ENCODE measurements at places on chromosomes 1 and 21. TPM values are rescaled to one million over a fixed set of nuclear protein-coding genes. Genes with fewer than 3 reads are reported as not detected.

DNA sequence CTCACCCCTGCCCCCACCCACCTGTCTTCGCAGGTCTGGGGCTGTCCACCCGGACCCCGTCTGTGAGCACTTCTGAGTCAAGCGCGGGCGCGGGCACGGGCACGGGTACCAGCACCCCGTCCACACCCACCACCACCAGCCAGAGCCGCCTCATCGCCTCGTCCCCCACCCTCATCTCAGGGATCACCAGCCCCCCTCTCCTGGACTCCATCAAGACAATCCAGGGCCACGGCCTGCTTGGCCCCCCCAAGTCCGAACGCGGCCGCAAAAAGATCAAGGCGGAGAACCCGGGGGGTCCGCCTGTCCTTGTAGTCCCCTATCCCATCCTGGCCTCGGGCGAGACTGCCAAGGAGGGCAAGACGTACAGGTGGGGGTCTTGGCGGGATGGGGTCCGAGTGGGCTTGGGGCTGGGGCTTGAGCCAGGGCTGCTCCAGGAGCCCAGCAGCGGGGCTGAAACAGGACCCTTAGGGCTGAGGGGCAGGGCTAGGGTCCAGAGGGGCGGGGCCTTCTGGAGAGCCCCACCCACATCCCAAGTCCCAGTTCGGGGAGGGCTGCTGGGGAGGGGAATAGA, 23.9 kb downstream of the ZNF362 start:
- H3K4me3 ChIP-seq = no peak overlapping the region
- DNase-seq = no peak
- peaks cover 3% of the 10 kb centered on the region for H3K36me3 ChIP-seq

Gene TOMM20
- total RNA-seq = 88.7 TPM

DNA sequence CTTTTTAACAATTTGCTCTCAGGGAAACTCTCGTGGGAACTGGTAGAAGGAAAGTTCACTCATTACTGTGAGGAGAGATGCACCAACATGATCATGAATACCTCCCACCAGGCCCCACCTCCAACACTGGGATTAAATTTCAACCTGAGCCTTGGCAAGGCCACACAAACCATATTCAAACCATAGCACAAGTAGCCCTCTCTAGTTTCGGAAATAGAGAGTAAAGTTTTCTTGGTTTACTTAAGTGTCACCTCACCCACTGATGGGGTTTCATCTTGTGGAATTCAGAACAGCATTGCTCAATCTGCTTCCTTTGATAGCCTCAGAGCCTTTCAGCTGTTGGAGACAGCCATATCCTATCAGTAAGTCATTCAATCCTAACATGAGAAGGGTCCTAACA, 25.5 kb upstream of the CCSAP start:
- H3K36me3 ChIP-seq = no peaks in the 10 kb centered on the region
- no peaks in the 10 kb centered on the region for H3K27me3 ChIP-seq
- H3K4me3 ChIP-seq = no peak overlapping the region
- H3K27ac ChIP-seq = no peak overlapping the region

- H3K27ac ChIP-seq = no peak overlapping the region
- DNase-seq = no peak
- H3K4me3 ChIP-seq = no peak overlapping the region
Measured at GRCh38 chr1:208010487-208011071, 99.7 kb upstream of the CD34 start.

- peaks cover 4% of the 10 kb centered on the region for H3K4me1 ChIP-seq
- no peak overlapping the region for H3K27ac ChIP-seq
- H3K4me3 ChIP-seq = no peak overlapping the region
- no peaks in the 10 kb centered on the region for H3K27me3 ChIP-seq
Measured at GRCh38 chr1:164739189-164739588, 180.2 kb downstream of the PBX1 start.

- no peak overlapping the region for H3K27ac ChIP-seq
- no peak overlapping the region for H3K4me3 ChIP-seq
- H3K36me3 ChIP-seq = no peaks in the 10 kb centered on the region
- no peak for DNase-seq
Measured at GRCh38 chr1:187854457-187854856, 1025.7 kb downstream of the PLA2G4A start.

- no peaks in the 10 kb centered on the region for H3K27me3 ChIP-seq
- no peak overlapping the region for H3K27ac ChIP-seq
- H3K36me3 ChIP-seq = no peaks in the 10 kb centered on the region
- H3K4me3 ChIP-seq = no peak overlapping the region
- no peaks in the 10 kb centered on the region for H3K4me1 ChIP-seq
Measured at GRCh38 chr1:248599396-248599795, 1.9 kb upstream of the OR2T10 start.

DNA sequence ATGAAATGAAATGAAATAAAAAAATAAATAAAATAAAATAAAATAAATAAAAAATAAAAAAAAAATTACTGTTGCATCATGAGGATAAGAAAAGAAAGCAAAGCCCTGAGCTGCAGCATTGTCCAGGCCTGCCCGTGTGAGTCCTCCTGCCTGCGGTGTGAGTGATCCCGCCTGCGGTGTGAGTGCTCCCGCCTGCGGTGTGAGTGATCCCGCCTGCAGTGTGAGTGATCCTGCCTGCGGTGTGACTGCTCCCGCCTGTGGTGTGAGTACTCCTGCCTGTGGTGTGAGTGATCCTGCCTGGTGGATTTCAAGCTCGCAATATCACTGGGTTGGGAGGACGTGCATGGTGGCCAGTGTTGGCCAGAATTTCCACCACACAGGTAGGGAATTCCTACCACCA, 22.4 kb upstream of the PTTG1IP start:
- no peaks in the 10 kb centered on the region for H3K4me1 ChIP-seq
- no peak for DNase-seq
- no peaks in the 10 kb centered on the region for H3K36me3 ChIP-seq
- H3K4me3 ChIP-seq = no peak overlapping the region

Gene KRTAP15-1
- not detected for total RNA-seq

Gene TRIM17
- total RNA-seq = 3.3 TPM

GRCh38 chr1:5664906-5665875, 327.0 kb downstream of the NPHP4 start:
- no peaks in the 10 kb centered on the region for H3K27me3 ChIP-seq
- no peak overlapping the region for H3K4me3 ChIP-seq
- H3K36me3 ChIP-seq = no peaks in the 10 kb centered on the region
- no peak for DNase-seq
- no peak overlapping the region for H3K27ac ChIP-seq

Gene KIF17
- total RNA-seq = 9.6 TPM

DNA sequence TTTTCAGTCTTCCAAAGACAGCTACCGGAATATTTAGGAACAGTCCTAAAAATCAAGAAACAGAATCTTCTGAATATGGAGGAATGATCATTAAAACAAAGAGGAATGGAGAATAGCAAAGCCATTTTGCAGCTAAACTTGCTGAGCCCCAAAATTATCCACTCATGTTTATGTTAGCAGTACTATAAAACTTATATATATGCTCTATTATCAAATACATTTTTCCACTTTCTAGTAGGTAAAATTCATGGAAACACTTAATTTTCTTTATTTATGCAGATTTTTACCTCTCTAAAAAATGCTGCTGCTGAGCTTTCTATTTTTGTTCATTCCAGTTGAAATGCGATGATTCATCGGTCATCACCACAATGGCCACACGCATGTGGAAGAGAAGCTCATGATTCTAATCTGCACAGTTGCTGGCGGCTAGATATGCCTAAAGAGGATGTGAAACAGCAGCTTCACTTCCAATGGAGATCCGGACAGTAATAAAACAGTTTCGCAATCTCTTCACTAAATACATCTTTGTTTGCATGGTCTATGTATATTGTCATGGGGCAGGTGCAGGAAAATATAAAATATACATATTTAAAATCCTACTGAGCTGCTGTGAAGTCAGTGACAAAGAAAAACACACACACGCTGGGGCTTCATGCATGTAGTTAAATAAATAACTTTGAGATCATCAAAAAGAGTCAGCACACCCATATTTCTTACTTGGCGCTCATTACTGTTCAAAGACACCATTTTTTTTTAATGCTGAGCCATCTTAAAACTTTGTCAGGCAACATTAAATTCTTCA, 292.2 kb downstream of the SMYD3 start:
- H3K4me3 ChIP-seq = no peak overlapping the region
- H3K27ac ChIP-seq = no peak overlapping the region
- no peaks in the 10 kb centered on the region for H3K36me3 ChIP-seq
- peak; percentile 67 for DNase-seq
- H3K4me1 ChIP-seq = no peaks in the 10 kb centered on the region

- H3K27ac ChIP-seq = no peak overlapping the region
- DNase-seq = no peak
- H3K27me3 ChIP-seq = no peaks in the 10 kb centered on the region
- H3K4me1 ChIP-seq = no peaks in the 10 kb centered on the region
- H3K36me3 ChIP-seq = no peaks in the 10 kb centered on the region
Measured at GRCh38 chr1:78667939-78668338, 18.3 kb downstream of the IFI44 start.

DNA sequence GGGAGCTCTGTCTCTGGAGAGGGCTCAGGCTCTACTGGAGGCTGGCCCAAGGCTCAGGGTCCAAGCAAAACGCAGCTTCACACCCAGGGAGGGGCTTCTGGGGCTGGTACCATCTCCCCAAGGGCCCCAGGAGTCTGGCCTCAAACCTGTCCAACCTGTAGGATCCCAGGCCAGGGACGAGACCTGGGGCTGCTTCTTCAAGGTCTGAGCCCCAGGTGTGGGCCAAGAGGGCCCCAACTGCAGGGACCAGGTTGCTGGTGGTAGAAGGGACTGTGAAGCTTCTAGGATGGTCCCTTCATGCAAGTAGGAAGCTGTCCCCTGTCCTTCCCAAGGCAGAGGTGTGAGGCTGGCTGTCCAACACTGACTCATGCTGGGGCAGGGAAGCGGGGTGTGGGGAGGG, 7.8 kb upstream of the MMEL1 start:
- no peaks in the 10 kb centered on the region for H3K27me3 ChIP-seq
- H3K36me3 ChIP-seq = no peaks in the 10 kb centered on the region
- no peak for DNase-seq
- no peaks in the 10 kb centered on the region for H3K4me1 ChIP-seq
- H3K27ac ChIP-seq = no peak overlapping the region
- no peak overlapping the region for H3K4me3 ChIP-seq

DNA sequence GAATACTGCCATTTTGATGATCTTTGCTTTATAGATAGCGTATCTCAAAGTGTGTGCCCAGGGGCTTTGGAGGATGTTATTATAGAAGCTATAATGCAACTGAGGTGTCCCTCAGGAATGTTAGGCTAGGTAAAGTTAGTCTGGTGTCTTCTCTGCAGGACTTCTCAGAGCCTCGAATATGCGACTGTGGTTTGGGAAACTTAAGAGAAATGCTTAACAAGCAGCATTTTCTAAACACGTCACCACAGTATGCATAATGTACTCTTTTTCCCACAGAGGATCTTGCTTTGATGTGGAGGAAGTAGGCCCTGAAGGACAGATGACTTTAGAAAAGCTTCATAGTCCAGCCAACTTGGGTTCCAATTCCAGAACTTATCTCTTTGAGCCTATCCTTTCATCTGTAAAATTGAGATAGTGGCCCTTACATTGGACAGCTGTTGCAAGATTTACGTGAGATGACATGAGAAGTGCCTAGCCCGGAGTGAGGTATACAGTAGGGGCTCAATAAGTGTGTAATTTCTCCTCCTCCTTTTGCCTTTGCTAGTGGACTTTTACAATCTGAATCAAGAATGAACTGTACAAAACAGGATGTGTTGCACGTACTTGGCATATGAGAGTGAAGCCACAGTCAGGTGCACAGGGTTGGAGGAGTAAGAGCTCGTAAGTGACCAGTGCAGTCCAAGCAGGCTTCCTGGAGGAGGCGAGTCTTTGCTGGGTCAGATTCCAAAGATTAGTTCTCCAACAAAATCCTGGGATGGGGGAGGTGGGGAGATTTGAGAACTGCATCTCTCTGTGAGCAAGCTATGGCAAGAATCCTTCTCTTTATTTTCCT, 29.7 kb upstream of the TRABD2B start:
- DNase-seq = no peak

- DNase-seq = no peak
- no peaks in the 10 kb centered on the region for H3K27me3 ChIP-seq
- peaks cover 11% of the 10 kb centered on the region for H3K36me3 ChIP-seq
- H3K27ac ChIP-seq = no peak overlapping the region
- H3K4me1 ChIP-seq = peaks cover 12% of the 10 kb centered on the region
Measured at GRCh38 chr1:204414016-204414415, 2.4 kb upstream of the PPP1R15B start.

GRCh38 chr21:25513810-25514209, 93.5 kb downstream of the MRPL39 start:
- H3K27me3 ChIP-seq = no peaks in the 10 kb centered on the region
- no peak overlapping the region for H3K4me3 ChIP-seq
- DNase-seq = no peak
- H3K36me3 ChIP-seq = no peaks in the 10 kb centered on the region

DNA sequence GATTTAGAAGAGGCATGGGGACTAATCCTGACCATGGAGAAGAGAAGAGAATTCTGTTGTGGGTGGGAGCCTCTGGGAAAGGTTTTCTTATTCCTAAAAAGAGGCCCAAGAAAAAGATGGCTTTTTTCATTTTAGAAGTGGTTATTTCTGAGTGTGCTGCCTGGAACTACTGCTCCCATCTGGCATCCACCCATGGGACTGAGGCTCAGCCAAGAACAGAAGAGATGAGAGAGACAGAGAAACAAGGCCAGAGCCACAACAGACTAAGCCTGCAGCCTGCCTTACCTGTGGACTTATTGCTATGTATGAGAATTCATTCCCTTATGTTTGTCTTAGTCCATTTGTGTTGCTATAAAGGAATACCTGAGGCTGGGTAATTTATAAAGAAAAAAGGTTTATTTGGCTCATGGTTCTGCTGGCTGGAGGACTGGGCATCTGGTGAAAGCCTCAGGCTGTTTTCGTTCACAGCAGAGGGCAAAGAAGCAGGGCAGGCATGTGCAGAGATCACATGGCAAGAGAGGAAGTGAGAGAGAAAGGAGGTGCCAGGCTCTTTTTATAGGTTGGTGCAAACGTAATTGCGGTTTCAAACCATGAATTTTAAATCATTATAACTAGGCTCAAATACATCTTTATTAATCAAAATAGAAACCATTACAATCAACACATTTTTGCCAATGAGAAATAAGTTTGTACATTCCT, 57.5 kb upstream of the PRDM2 start:
- H3K4me3 ChIP-seq = no peak overlapping the region
- DNase-seq = no peak
- no peaks in the 10 kb centered on the region for H3K4me1 ChIP-seq
- no peaks in the 10 kb centered on the region for H3K27me3 ChIP-seq
- H3K27ac ChIP-seq = no peak overlapping the region
- H3K36me3 ChIP-seq = no peaks in the 10 kb centered on the region

Gene NECAP2
- total RNA-seq = 79.0 TPM

Gene NTMT2
- total RNA-seq = not detected

- H3K27ac ChIP-seq = no peak overlapping the region
- no peaks in the 10 kb centered on the region for H3K4me1 ChIP-seq
- H3K27me3 ChIP-seq = no peaks in the 10 kb centered on the region
- DNase-seq = no peak
Measured at GRCh38 chr1:171152549-171152948, 32.6 kb upstream of the FMO2 start.

All from lung (tissue), 17 donors.